Hepatic stellate cell (primary cell): ENCODE measurements at places on chromosomes 12 and 14.

GRCh38 chr12:9961106-9961505 lies 10.1 kb upstream of the CLEC12A start:
- DNase-seq, result no peak

- no peak for DNase-seq
Observed at GRCh38 chr12:91173124-91173523, 9.5 kb downstream of the DCN start.

DNA sequence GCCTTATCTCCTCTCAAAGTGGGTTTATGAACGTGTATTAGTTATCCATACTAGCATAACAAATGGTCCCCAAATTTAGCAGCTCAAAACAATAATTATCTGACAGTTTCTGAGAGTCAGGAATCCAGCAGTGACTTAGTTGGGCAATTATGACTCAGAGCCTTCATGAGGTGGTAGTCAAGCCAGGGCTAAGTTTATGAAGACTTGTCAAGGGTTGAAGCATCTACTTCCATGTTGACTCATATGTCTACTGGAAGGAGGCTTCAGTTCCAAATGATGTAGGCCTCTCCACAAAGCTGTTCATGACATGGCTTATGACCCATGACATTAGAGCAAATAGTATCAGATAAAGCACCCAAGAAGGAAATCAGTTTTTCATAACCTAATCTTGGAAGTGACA lies 73.2 kb downstream of the IPO8 start:
- DNase-seq, result peak; percentile 19

- DNase-seq, result peak; percentile 17
Observed at GRCh38 chr12:29537298-29537697, 39.8 kb upstream of the OVCH1 start.

DNA sequence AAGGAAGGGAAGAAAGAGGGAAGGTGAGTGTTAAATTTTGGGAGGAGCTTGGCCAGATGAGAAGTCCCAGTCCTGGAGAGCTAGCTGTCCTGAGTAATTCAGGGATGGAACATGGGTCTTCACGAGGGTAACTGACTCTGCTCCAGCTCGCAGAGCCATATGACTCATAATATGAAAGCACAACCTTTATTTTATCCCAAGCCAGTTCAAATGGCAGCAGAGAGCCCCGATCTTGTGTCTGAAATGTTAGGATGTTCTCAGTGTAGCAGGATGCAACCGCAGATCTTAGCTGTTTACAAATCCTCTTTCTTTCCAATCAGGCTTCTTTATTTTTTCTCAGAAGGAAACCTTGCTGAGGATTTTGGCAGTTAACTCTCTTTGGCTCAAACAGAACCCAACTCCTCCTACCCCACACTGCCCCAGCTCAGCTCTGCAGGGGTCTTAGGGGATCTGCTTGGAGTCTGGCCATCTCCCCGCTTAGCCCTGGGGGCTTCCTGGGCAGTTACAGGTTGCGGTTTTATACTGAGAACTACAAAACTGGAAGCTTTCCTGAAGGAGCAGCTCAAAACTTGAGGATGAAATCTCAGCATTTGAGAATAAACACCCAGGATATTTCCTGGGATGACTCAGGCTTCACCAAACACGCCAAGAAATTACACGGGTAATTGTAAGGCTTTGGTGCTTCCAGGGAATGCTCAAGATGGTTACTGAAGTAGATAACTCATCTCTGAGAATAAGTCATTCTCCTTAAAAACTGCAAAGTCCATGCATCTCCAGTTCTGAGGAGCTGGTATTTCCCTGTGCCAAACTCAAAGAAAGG lies 92.5 kb downstream of the VCPKMT start:
- DNase-seq, result peak; percentile 51

- DNase-seq, result no peak
Observed at GRCh38 chr14:101122237-101123141, 219.0 kb upstream of the RTL1 start.

GRCh38 chr12:75446857-75447256 lies 33.7 kb upstream of the GLIPR1 start:
- DNase-seq, result peak; percentile 30

- no peak for DNase-seq
Observed at GRCh38 chr14:31745741-31746140, 184.5 kb downstream of the NUBPL start.

DNA sequence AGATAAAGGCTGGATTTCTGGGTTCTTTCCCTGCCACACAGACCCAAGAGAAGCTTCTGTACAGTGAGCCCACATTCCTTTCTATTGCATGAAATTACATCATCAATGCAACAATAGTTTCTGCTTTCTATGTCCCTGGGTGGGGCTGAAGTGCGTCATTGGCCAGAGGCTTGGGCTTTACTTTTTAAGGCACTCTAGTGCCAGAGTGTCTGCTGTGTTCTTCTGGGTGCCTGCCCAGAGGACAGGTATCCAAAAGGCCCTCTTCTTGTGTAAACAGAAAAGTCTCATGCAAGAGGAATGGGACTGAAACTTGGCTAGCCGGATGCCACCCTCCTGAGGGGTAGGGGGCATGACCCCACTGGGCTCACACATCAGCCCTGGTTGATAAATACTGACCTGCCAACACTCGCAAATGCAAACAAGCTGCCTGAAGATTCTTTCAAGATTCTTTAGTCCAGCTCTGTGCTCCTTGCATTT lies 5.9 kb downstream of the KRT86 start:
- DNase-seq, result peak; percentile 82

DNA sequence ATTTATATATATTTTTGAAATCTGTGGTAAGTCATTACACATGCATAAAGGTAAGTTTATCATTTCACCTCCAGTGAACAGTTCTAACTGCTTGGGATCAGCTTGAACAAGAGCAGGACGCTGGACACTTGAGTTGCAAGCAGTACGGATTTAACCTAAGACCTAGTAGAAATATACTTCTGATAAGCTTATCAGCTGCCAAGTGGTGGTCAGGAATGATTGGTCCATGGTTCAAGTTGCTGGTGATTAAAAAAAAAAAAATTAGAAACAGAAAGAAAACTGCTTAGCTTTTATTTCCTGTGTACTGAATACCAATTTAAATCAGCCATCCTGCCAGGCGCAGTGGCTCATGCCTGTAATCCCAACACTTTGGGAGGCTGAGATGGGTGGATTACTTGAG lies 88.6 kb downstream of the AEBP2 start:
- no peak for DNase-seq

DNA sequence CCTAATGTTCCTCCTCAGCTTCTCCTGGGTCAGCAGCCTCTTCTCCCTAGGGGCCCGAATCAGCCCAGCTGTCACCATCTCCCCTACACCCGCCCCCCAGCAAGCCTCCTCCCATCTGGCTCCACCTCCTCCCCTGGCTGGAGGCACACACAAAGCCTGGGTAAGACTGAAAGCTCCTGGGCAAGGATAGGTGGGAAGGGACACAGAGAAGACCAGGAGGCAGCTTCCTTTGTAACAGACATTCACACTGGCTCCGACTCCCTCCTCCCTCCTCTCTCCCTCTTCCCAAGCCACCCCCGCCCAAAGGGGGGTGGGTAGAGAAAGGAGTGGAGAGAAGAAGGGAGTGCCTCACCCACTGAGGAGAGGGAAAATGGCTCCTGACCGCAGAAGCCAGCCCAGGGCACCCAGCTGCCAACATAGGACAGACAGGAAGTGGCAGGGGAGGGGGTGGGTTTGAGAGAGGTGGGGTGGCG lies 4.0 kb downstream of the CHD4 start:
- peak; percentile 78 for DNase-seq

GRCh38 chr14:21023174-21023573 lies 1.7 kb downstream of the NDRG2 start:
- DNase-seq, result no peak

DNA sequence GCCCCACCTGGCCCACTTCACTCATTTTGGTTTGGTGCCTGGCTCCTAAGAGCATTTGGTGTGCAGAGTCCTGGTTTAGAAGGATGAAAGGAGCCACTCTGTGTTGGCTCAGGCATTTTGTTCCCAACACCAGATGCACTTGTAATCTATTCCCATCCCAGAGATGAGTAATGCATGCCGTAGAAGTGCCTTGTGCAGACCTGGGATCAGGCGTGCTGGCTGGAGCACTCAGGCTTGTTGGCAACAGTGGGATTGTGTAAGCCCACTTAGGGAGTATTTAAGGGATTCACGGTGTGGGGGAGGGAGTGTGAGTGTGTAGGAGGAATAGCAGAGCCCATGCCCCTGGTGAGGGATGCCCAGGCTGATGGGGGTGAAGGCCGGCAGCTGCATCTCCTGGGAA lies 501.5 kb upstream of the TBX3 start:
- DNase-seq, result no peak

- DNase-seq, result peak; percentile 67
Observed at GRCh38 chr14:75273272-75274049, 5.2 kb upstream of the FOS start.

DNA sequence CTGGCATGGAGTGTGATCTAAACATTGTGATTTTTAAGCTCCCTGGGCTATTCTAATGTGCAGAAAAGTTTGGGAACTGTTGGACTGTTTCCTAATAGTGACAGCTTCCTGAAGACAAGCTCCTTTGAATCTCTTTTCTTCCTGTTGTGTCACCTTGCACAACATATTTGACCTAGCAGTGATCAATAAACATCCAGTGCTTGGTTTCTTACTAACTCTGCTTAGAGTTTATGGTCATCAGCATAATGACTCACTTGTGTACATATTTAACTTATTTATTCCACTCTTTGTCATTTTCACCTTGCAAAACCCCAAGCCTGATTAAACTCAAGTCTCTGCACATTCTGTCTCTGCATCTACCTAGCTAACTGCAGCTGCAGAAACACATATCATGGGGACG lies 27.3 kb upstream of the TBC1D30 start:
- no peak for DNase-seq

DNA sequence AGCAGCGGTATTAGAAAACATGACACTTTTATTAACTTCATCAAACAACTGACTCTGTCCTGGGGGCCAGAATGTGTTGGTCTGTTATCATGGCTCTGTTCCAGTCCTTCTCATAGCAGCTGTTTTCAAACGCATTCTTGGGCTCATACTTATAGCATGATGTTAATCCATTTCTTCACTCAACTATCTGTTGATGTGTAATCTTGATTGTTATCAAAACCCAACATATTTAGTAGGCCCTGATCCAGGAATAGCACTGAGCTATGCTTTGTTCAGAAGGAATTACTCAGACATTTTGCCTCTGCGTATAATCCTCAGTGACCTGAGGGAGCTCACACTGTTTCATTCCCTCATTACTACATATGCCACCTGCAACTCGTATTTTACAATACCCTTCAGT lies 315.9 kb downstream of the BMP4 start:
- no peak for DNase-seq

- peak; percentile 72 for DNase-seq
Observed at GRCh38 chr14:68947802-68948201, 31.3 kb downstream of the ACTN1 start.

- DNase-seq, result no peak
Observed at GRCh38 chr14:36723530-36723929, 61.9 kb downstream of the PAX9 start.

GRCh38 chr14:30994681-30995620 lies 30.5 kb upstream of the AP4S1 start:
- no peak for DNase-seq

DNA sequence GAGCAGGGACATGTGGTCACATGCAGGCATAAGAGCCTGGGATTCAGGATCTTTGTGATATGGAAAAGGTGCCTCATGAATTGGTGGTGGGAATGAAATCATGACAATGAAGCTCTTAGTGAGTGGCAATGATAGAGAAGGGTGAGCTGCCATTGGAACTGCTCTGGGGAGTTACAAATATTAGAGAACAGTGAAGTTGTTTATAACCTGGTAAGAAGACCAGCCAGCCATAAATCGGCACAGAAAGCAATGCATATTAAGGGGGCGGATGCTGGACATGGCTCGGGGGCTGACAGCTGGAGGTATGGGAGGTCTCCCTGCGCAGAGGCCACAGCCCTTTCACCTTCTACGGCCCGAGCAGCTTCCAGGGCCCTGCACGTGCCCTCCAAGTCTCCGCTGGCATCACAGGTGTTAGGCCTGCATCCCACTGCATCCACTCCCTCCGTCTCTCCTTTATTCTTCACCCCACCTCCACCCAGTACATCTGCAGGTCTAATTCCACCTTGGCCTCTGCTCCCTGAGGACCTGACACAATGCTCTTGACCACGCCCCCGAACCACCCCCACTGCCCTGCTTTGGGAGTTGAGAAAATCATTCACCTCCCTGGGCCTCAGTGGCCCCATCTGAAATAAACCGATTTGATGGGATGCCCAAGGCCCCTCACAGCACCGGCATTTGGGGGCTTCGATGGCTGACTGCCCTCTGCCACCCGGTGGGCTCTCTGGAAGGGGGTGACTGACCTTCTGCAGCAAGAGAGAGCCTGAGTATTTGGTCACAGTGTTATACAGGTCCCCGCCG lies 4.1 kb downstream of the CACNA2D4 start:
- DNase-seq, result peak; percentile 3

DNA sequence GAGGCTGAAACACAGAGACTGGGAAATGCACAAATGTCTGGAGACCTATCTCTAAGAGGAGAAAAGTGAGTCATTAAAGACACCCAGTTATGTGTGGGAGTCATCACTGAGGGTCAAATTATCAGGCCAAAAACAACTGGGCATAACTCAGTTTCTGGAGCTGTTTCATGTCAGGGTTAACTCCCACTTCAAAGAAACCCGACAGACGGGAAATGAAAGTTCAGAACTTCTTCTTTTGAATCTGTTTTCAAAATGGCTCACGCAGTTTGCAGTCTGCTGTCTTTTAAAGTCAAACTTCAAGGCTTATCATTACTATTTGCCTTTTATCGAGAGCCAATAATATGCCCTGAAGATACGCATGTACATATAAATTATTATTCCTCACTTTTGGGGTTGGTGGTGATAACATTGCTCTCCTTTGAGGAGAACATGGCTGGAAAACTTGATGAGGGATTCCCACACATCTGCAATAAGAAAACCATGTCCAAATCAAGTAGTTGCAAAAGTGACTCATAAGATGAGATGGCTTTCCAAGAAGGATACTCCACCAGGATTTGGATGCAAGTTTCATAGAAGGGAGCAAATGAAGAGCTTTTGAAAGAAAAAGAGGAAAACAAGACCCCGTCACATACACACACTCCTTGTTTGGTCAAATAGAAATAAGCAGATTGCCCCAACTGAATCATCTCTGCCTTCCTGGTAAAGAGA lies 341.4 kb downstream of the ADAMTS20 start:
- peak; percentile 10 for DNase-seq

DNA sequence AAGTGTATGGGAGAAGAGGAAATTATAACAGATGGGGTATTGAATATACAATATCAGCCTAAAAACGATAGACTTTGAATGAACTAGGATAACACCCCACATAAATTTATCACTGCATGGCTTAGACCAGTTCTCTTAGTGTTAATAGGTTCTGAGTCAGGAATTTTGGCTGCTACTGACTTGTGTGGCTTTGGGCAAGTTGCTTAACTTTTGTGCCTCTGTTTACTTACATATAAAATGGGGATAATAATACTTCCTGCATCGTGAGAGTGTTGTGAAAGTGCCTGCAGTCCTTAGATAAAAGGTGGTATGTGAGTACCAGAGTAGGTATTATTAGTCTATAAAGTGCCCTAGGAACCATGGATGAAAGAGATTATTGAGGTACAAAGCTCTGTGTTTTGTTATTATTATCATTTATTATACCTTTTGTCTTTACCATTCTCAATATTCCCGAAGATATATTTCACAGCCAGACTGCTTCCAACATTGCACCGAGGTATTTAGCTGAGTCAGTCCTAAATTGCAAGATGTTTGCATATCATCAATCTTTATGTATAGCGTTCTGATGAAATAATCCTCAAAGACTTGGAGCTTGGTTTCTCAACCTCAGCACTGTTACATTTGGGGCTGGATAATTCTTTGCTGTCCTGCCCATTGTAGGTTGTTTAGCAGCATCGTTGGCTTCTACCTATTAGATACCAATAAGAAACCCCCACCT lies 2.3 kb upstream of the PAWR start:
- no peak for DNase-seq
